ENCODE measurements at places on chromosomes 12 and 14.

DNA sequence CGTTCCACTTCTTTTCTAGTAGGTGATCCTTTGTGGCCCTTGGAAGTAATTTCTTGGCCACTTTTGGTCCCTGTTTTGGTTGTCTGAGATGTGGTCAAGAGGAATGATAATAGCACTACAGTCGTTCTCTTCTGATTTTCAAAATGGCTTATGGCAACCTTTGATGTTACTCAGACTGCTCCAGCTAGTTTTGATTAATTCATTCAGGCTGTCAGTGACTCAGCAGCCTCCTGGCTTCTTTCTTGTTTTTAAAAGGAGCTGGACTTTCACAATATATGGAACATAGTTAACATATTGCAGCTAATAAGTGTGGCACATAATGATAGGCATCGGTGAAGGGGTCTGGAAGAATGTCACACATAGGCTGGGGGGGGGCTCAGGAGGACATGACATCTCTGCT, 47.3 kb downstream of the WDR20 start:
- DNase-seq, result no peak

DNA sequence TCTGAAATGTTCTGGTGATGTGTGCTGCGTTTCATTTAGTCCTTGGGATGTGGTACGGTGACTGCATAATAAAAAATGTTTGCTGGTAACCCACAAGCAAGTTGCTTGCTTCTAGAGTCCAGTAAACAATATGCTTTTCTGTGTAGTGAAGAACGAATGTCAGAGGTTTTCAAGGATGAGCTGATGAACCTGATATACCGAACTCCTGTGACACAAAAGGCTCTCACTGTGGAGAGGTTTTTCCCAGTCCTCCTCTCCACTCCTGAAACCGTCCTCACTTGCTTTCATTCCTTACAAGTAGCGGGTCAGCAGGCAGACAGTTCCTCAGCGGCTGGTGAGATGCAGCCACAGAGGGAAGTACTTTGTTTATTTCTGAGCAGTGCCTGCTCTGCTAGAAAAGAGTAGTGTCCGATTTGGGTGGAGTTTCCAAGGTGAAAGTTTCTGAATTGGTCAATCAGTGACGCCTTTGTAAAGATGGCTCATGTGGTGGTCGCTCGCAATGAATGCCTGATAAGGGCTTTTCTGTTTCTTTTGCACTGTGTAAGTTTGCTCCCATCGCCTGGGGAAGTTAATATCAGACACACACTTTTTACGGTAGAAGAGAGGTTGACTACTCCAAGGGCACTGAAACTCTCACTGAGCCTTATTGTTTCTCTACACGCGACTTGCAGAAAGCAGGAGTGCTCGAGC, 3.0 kb downstream of the ETV6 start:
- DNase-seq, result no peak

DNA sequence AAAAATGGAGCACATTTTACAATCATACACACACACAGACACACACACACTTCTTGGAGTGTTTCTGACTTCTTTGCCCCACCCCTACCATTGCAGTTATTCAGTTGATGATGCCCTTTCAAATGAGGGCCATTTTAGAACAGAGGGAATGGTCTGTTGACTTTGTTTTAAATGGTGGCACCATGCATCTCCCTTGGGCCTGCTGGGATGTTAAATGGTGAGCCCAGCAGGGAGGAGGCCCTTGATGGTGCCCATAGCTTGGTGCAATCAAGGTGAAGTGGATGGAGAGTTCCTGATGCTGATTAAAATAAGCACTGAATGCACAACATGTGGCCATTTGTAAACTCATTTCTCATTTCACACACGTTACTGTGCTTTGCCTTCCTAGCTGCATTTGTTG, 13.3 kb downstream of the C12orf75 start:
- no peak for DNase-seq

DNA sequence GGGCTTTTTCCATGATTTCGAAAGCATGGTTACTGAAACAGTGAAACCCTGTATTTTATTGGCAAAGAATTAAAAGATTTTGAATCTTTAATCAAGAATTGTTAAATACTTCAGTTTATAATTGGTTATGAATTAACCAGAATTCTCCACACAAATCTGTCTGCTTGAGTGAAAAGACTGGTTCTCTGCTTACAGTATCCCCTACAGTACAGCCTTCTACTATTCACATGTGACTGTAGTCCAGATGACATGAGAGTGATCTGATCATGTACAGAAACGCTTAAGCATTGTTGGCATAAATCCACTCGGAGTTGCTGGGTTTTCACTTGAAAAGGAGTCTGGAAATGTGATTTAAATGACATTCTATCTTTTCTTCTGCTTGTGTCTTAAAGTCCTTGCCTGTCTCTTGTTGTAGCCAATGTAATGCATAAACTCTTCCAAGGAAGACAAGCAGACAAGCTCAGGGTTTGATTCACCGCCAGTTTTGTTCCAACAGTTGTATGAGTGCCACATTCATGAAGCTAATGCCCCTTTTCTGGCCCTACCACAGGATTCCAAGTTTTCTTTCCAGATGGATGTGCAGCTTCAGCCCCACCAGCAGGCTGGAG, 222.0 kb upstream of the LRIG3 start:
- DNase-seq, result no peak

DNA sequence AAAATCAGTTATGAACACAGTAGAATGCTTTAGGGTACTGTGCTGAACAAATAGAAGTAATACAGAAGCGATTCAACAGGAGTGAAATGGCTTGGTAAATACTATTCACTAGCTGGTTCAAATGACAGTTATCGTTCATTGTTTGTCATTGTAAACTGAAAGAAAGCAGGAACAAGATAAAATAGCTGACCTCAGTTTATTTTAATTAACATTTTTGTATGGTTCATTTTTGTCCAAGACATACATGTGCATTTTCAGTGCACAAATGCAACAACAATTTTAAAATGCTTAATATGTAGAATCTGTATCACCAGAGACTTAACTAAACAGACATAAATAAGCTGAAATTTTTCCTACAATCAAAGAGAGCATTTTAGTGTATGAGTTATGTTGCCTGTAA, 49.9 kb downstream of the ALX1 start:
- no peak for DNase-seq

DNA sequence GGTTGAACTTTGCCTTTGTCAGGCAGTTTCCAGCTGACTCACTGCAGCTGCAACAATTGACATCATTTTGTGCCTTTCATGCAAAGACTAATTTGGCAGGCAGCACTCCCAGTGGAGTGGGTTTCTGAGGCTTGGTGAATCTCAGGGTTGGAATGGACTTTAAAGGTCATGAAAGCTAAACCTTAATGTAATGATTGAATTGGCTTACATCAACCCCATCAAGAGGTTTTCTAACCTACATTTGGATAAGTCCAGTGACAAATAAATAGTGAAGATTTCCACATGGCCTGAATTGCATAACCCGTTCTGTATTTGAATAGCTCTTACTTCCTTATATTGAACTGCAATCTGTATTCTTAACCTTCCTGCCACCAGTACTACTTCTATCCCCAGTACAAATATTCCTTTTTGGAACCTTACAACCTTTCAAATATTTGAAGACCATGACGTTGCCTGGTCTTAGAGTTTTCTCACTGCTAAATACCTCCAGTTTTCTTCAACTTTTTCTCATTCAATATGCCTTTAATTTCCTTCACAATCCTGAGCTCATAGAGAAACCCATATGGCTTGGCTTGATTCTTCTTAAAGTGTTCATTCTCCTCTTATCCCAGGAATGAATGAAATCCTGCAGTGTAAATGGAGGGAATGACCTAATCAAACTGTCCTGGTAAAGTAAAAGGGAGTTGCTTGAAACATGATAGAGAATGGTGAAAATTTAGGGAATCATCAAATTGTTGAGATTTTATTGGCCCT, 168.1 kb upstream of the NOVA1 start:
- no peak for DNase-seq

DNA sequence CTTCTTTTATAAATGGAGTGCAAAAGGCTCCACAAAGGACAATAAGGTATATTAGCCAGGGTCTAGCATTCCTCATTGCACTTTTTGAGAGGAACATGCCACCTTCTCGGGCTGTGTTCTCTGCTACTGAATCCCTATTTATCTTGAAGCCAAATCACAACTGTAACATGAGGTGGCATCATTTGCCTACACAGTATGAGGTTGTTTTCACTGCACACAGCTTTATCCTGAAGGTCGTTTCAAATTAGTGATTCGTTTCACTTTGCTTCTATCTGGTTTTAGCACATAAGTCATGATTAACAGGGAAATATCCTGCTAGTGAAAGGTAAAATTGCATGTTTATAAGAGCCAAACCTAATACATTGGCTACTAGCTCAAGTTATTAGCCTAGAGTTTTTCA, 153.8 kb downstream of the SLC35F4 start:
- no peak for DNase-seq

DNA sequence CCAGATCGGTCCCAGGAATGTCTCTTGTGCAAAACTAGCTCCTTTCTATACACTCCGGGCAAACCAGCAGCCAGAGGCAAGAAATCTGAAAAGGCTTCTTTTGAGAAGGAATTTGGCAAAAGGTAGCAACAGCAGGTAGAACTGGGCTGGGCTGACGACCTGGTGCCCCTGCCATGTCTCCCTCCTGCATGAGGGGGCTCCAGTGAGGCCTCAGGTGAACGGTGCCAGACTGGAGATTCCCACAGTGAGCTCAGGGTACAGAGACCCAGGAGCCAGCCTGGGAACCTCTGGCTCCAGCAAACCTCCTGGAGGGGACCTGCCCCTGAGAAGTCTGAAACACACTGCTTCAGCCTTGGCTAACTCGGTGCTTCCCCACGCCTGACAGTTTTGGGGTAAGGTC, 10.8 kb downstream of the ITPK1 start:
- no peak for DNase-seq

DNA sequence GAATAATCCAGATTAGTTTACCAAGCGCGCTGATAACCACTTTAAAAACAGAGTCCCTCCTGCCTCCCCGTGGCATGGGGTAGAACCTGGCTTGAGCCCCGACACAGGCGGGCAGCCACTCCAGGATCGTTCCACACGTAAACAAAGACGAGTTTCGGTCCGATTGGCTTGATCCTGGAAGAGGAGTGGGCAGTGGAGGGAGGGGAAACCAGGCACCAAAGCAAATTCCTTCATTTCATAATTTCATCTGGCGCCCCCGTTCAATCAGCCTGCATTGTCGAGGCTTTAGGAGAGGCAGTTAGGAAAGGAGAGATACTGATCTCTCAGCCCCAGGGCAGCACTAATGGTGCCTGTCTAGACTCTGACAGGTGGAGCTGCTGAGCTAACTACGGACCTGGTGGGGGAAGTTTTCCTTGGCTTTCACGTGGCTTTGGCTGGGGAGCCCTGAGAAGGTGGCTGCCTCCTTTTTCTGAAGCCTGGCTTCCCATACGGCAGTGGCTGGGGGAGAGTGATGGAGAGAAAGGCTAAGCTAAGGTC, 751 bp upstream of the GPRC5A start:
- DNase-seq, result no peak

GRCh38 chr12:64633940-64634337, 23.6 kb downstream of the RASSF3 start:
- DNase-seq, result no peak

DNA sequence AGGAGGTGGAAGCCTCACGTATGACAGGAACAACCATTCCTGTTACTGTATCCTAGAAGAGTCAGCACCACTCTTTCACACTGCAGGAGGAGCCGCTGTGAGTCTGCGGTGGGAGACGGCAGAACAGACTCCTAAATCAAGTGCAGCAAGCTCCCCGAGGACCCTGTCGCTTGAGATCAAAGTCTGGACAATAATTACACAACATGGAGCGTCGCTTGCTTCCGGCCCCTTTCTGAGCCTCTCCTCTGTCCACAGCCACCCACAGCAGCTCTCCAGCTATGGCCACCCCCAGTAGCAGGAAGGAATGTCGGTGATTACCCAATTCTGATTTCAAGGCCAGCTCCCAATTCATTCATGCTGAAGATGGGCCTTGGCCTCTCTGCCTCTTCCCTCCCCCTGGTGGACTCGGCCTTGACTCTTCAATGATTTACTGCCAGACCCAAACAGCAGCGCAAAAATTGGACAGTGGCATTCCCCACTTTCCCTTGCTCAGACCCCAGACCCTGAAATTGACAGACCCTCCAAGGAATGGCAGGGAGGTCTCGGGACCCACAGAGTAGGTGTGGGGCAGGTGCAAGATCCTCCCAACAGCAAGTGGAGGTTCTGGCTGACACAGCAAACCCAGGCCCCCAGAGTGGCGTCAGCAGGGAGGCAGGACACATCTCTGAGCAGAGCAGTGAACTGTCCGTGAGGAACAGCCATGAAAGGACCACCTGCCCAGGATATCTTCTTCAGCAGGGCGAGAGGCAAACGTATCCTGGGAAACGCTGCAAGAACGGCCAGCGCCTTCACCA, 272.7 kb upstream of the DIO3 start:
- no peak for DNase-seq

DNA sequence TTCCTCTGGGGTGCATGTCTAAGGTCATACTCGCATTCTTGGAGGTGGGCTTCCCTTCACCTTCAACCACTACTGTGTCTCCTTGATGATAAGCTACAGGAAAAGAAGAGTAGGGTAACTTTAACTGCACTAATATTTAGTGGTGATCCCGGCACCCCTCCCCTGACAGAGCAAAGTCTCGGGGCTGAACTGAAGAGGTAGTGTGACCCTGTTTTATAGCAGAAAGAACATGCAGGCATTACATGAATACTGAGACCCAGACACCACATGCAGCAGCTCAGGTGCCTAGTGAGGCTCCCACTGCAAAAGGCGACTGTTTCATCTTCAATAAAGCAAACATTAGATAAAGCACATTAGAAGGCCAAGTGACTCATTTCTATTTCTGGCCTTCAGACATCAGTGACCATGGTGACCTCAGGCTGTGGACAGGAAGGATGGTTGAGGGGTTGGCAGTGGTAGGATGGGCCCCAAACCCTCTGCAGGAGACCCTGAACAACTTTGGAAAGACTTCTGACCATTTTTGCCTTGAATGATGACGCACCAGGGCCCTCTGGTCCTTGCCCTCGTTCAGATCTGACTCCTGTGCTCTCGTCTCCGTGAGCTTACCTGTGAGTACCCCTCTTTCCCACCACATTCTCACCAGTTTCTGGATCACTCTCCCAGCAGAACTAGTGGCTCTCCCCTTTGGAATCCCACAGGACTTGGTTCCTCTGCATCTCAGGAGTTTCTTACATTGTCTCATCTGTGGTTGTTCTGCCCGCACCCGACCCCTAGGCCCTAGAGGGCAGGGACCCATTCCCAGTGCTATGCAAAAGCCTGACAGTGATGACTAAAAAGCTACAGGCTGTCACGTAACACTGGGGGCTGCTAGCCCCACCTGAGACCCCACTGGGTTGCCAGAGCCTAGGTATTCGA, 23.8 kb upstream of the JPH4 start:
- no peak for DNase-seq

All from nucleus accumbens (tissue), 56 donors.